Uterus (tissue), 4 donors: ENCODE measurements at places on chromosomes 3 and 15. TPM values are rescaled to one million over a fixed set of nuclear protein-coding genes. Genes with fewer than 3 reads are reported as not detected.

GMNC gene
- 0.64 TPM for total RNA-seq

THOC7 gene
- total RNA-seq: 58.7 TPM

RTP3 gene
- total RNA-seq: not detected

ANKDD1A gene
- total RNA-seq: 36.2 TPM

CKMT1B gene
- total RNA-seq: 0.90 TPM

ITIH3 gene
- 0.48 TPM for total RNA-seq

ASB14 gene
- 0.28 TPM for total RNA-seq

GP5 gene
- 0.24 TPM for total RNA-seq

CCDC80 gene
- total RNA-seq: 29.7 TPM

MAGEL2 gene
- 6.6 TPM for total RNA-seq

NPAP1 gene
- total RNA-seq: not detected

TGM4 gene
- total RNA-seq: not detected

GRK7 gene
- not detected for total RNA-seq

DNA sequence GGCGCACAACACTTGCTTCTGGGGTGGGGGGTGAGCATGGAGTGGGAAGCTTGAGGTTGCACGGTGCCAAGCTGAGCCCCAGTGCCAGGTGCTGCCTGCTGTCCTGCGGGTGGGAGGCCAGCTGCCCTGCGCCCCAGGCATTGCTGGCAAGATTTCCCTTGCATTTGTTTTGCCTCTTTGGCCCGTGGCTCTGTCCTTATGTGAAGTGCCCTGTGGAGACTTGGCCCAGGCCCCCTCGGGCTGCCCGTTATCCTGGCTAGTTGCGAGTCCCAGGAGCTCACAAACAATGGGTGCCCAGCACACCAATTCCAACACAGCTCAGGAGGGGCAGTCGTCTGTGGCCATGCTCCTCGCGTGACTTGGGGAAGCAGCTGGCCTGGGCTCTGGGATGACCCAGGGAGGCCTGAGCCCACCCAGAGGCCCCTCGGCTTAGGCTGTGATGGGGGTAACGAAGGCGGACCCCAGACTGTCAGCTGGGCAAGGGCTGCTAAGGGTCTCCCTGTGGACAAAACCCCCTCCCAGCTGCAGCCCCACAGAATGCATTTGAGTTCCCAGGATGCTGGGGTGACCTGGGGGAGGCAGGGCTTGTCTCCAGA, 5.9 kb downstream of the C3orf22 start:
- H3K4me3 ChIP-seq: no peak overlapping the region
- peak; percentile 6 for DNase-seq
- H3K27ac ChIP-seq: no peak overlapping the region

DNA sequence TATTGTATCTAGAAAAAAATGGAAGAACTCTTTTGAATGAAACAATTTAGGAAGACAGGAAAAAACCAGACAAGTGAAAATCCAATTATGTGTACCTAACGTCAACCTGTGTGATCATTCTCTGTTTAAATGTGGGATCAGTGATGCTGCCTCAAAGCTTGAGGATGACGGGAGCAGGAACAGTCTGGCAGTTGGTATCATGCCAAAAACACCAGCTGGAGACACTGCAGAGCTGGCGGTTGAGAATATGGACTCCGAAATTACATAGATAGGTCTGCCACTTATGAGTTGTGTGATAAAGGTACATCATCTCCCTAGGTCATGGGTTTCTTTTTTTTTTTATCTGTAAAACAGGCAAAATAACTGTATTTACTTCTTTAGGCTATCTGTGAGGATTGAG, 480.5 kb downstream of the CNTN4 start:
- H3K4me1 ChIP-seq: no peaks in the 10 kb centered on the region
- H3K27me3 ChIP-seq: no peaks in the 10 kb centered on the region
- DNase-seq: no peak
- no peaks in the 10 kb centered on the region for H3K36me3 ChIP-seq
- H3K27ac ChIP-seq: no peak overlapping the region

GRCh38 chr3:161549261-161549660, 52.7 kb downstream of the OTOL1 start:
- H3K4me1 ChIP-seq: no peaks in the 10 kb centered on the region
- H3K27me3 ChIP-seq: no peaks in the 10 kb centered on the region
- DNase-seq: no peak
- no peak overlapping the region for H3K4me3 ChIP-seq
- no peaks in the 10 kb centered on the region for H3K36me3 ChIP-seq
- no peak overlapping the region for H3K27ac ChIP-seq

DNA sequence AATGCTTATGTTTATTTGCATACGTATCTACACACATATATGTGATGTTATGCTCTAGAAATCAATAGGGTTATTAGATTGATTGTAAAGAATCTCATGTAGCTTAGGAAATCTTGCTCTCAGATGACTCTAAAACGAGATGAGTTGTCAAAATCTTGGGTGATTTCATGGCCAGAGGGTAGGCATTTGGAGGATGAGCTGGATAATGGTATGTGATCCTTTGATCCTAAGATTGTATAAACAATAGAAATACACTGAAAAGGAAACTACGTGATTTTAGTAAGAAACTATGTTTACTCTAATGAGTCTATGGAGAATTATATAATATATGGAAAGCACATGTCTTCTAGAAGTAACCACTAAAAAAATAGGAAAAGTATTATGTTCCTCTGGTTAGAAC, 676.6 kb downstream of the NSUN3 start:
- H3K27me3 ChIP-seq: no peaks in the 10 kb centered on the region
- no peak for DNase-seq
- no peaks in the 10 kb centered on the region for H3K36me3 ChIP-seq
- no peak overlapping the region for H3K4me3 ChIP-seq
- no peak overlapping the region for H3K27ac ChIP-seq
- no peaks in the 10 kb centered on the region for H3K4me1 ChIP-seq

GRCh38 chr15:73030122-73030679, 22.1 kb upstream of the NEO1 start:
- H3K4me3 ChIP-seq: no peak overlapping the region
- no peaks in the 10 kb centered on the region for H3K36me3 ChIP-seq
- DNase-seq: no peak
- no peak overlapping the region for H3K27ac ChIP-seq
- no peaks in the 10 kb centered on the region for H3K4me1 ChIP-seq

- H3K4me3 ChIP-seq: no peak overlapping the region
- no peak for DNase-seq
- H3K27me3 ChIP-seq: no peaks in the 10 kb centered on the region
- H3K27ac ChIP-seq: no peak overlapping the region
Measured at GRCh38 chr3:78908236-78908635, 859.6 kb downstream of the ROBO1 start.

- no peak for DNase-seq
- no peak overlapping the region for H3K27ac ChIP-seq
- no peaks in the 10 kb centered on the region for H3K27me3 ChIP-seq
- no peaks in the 10 kb centered on the region for H3K4me1 ChIP-seq
Measured at GRCh38 chr3:174639406-174639805, 219.7 kb upstream of the NAALADL2 start.

DNA sequence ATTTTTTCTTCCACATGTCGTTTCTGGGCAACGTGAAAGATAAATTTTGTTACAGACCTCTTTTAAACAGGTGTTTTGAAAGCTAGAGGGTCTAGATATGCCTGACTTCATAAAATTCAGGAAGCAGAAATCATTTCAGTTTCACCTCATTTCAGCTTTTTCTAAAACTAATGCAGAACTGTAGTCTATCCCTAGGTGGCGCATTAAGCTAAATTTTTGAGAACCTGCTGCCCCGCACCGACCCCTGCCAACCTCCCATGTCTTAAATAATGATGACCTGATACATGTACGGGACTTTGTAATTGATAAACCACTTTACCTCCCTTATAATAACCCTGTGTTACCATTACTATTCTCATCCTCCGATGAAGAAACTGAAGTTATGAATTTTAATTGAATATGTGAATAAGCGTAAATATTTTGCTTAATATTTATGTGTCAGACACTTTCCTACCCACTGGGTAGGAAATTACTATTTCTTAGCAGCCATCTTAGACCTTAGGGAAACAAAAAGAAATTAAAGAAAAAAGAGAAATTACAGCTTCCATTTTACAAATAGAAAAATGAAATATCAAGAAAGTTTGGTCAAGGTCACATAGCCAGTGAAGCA, 78.7 kb upstream of the GCNT3 start:
- no peak for DNase-seq
- no peaks in the 10 kb centered on the region for H3K4me1 ChIP-seq
- no peaks in the 10 kb centered on the region for H3K36me3 ChIP-seq
- no peak overlapping the region for H3K27ac ChIP-seq

GRCh38 chr3:123791417-123791816, 92.7 kb downstream of the MYLK start:
- no peaks in the 10 kb centered on the region for H3K4me1 ChIP-seq
- no peak overlapping the region for H3K4me3 ChIP-seq
- no peak overlapping the region for H3K27ac ChIP-seq
- no peak for DNase-seq
- H3K27me3 ChIP-seq: no peaks in the 10 kb centered on the region

- no peak within 1 kb of the TSS for H3K27ac ChIP-seq
- no peaks in the 10 kb centered on the region for H3K36me3 ChIP-seq
- no peaks in the 10 kb centered on the region for H3K4me1 ChIP-seq
Measured at GRCh38 chr15:40307421-40308211, at the start of gene PLCB2. PLCB2 (minus strand) TSS chr15:40307935; CDS start chr15:40307672, 263 bp downstream.

DNA sequence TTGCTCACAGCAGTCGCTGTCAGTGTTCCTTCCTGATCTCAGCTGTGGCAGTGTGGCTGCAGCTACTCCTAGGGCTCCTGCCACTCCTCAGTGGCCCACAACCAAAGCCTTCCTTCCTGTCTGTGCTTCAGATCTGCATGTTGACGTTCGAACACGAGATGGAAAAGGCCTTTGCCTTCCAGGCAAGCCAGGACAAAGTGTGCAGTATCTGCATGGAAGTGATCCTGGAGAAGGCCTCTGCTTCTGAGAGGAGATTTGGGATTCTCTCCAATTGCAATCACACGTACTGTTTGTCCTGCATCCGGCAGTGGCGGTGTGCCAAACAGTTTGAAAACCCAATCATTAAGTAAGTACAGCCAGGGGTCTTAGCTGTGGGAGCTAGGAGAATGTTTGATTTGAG, 17.8 kb downstream of the MKRN2 start:
- DNase-seq: no peak
- no peaks in the 10 kb centered on the region for H3K36me3 ChIP-seq

DNA sequence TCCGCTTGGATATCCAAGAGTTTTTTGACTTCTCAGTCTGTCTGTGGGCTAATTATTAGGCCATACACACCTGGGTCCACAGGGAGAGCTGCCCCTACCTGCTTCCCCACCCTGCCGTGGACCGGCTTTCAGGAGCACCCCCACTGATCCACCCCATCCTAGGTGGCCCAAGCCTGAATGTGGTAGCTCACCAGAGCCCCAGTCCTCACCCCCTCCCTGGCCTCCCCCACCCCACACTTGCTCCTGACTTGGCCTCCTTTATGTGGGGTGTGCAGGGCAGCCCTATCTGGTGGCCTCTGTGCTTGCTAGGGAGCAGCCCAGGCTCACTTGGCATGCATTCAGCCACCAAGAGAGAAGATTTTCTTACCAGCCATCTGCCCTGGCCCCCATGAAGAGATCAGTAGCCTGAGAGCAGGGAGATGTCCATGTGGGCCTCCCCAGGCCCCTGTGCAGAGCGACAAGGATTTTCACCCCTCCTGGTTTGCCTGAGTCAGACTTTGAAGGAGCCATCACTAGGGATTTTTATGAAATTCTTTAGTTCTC, 11.2 kb downstream of the LRRK1 start:
- no peaks in the 10 kb centered on the region for H3K4me1 ChIP-seq
- DNase-seq: no peak
- H3K27ac ChIP-seq: no peak overlapping the region
- H3K36me3 ChIP-seq: no peaks in the 10 kb centered on the region
- no peak overlapping the region for H3K4me3 ChIP-seq

DNA sequence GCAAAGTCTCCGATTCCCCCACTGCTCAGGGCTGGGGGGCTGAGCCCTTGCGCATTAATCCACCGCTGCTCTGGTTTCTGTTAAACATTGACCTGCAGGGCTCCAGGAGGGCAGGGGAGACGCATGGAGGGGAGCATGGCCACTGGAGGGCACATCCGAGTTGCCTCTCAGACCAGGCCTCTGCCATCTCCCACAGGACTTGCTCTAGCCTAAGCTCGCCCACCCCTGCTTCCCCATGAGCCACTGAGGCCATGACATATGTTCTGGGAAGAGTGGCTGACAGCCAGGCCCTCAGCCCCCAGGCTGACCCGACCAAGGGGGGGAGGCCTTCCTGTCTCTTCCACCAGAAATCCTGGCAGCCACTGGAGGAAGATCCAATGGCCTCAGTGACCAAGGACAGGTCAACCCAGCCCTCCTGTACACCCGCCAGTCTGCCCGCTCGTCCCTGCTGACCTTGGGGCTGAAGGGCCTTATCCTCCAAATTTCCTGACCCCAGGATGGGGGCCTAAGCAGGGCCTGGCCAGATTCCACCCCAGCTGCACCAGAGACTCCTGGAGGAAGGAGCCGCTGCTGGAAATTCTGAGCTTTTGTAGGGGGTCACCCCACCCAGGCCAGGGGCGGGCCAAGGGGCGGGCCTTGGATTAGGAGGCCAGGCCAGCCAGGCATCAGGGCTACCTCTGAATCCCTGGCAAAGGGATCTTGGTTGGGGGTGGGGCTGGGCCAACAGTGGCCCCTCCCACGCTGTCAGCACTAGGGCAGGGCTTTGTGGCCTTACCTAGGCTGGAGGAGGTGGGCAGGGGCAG, at the start of gene HYAL1:
Gene HYAL1 (minus strand): TSS at position 562 of the 803 bp plus-strand sequence. CDS start 618 bp downstream, outside the sequence.
- peak within 1 kb of the TSS; percentile 69 for H3K27ac ChIP-seq
- H3K36me3 ChIP-seq: no peaks in the 10 kb centered on the region
- peak; percentile 67 for DNase-seq
- H3K4me3 ChIP-seq: no peak within 1 kb of the TSS

GRCh38 chr3:144496141-144496835, 524.7 kb downstream of the DIPK2A start:
- no peak overlapping the region for H3K27ac ChIP-seq
- H3K27me3 ChIP-seq: no peaks in the 10 kb centered on the region
- DNase-seq: no peak
- H3K36me3 ChIP-seq: no peaks in the 10 kb centered on the region
- no peaks in the 10 kb centered on the region for H3K4me1 ChIP-seq

- no peaks in the 10 kb centered on the region for H3K27me3 ChIP-seq
- no peak overlapping the region for H3K4me3 ChIP-seq
- no peaks in the 10 kb centered on the region for H3K36me3 ChIP-seq
- peak; percentile 48 for DNase-seq
- H3K27ac ChIP-seq: peak overlapping the region; percentile 42
Measured at GRCh38 chr15:64635499-64636495, 139.6 kb downstream of the RBPMS2 start.

DNA sequence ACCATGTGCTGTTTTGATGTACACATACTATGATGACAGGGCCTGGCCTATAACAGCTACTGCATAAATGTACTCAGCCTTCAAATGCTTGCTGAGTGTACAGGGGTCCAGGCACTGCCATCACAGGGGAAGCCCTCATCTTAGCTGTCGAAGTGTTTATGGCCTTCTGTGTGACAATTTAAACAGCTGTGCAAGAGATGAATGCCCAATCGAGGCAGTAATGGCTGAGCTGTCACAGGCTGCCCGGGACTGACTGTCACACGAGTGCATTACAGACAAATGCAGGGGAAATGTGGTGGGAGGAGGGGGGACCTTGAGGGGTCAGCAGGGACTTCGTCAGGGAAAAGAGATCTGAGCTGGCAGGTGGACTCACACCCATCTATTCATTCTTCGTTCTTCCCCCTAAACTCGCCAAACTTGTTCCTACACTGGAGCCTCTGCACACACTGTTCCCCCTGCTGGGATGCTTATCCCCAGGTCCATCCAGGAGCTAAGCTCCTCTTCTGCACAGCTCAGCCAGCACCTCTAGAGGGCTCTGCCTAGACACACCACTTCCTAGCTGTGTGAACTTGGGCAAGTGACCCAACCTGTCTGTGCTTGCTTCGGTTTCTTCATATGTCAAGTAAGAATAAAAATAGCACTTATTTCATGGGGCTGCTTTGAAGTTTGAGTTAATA, 156.2 kb upstream of the IQSEC1 start:
- H3K4me3 ChIP-seq: no peak overlapping the region
- no peaks in the 10 kb centered on the region for H3K27me3 ChIP-seq
- no peaks in the 10 kb centered on the region for H3K36me3 ChIP-seq
- H3K4me1 ChIP-seq: no peaks in the 10 kb centered on the region
- no peak overlapping the region for H3K27ac ChIP-seq
